ENCODE measurements at places on chromosomes 12 and 14.

DNA sequence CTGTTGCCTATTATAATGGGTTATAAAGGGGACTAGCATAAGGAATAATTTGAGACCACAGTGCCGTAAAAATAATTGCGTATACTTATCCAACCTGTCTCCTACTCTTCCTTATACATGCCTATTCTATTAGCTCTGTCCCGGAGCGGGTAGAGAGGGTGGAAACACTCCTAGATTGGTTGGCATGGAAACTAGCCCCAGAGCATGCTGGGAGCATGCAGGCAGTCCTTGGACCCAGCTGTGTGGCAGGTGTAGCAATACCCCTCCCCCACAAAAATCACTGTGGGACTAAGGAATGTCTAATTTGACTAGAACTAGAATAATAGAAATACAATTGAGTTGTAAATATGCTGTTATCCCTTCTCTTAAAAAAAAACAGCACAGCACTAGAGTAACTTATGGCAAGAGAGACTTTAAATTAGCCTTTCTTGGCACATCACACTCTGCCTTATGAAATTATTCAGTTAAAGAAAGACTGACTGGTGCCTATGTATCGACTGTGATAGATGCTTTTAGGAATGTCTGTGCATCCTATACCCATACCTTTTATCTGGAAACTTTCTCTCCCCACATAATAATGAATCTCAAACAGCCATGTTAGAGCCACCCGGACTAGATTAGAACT lies 244.0 kb upstream of the DAAM1 start:
- no peak for DNase-seq

GRCh38 chr14:64807551-64807950 lies 72.2 kb downstream of the SPTB start:
- DNase-seq: no peak

DNA sequence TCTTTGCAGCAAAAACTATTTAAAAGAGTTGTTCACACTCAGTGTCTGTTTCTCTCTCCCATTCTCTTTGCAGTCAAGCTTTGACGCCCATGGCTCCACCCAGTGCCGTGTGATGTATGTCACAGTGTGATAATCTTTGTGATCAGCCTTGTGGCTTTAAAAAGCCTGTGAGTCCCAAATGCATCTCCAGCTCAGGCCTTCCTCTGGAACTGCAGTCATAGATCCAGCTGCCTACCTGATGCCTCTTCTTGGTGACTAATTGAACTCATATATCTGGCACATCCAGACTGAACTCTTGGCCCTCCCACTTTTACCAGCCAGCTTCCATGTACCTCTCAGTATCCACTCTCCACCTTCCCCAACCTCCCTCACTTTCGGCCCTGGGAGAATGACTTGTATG lies 182.8 kb upstream of the ARHGAP5 start:
- DNase-seq: no peak

DNA sequence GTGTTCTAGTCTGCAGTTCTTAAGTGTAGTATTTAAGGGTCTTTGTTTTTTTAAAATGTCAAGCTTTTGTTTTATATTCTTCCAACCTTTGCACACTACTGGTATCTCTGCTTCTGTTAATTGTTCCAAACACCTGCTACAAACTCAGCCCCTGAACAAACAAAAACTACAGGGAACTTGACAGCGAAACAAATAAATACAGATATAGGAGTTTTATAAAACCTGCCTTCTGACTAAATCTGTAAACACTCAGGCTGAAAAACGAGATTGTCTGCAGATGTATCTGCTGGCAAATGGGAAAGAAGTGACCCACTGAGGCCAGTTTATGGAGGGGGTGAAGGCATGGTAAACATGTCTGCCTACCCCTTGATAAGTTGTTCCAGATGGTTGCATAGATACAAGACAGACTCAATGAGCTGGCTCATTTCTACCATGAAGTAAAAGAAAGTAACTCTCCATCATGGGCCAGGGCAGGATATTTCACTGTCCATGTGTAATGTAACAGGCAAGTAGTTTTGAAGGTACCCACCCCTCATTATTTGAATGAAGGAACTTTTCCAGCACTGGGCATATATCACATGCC lies 75.6 kb downstream of the LMO3 start:
- no peak for DNase-seq

- DNase-seq: no peak
Observed at GRCh38 chr14:91375720-91376452, 41.7 kb downstream of the CCDC88C start.

GRCh38 chr12:131950182-131950913 lies 606 bp downstream of the EP400 start:
- DNase-seq: no peak

All from activated naive CD8-positive, alpha-beta T cell treated with anti-CD3 and anti-CD28 coated beads, Interleukin-2, amount 50 U/mL, for 16 hours (primary cell).